ENCODE measurements at places on chromosomes 7 and 10. TPM values are rescaled to one million over a fixed set of nuclear protein-coding genes. Genes with fewer than 3 reads are reported as not detected.

Gene CBLL1
- total RNA-seq, result 33.3 TPM

DNA sequence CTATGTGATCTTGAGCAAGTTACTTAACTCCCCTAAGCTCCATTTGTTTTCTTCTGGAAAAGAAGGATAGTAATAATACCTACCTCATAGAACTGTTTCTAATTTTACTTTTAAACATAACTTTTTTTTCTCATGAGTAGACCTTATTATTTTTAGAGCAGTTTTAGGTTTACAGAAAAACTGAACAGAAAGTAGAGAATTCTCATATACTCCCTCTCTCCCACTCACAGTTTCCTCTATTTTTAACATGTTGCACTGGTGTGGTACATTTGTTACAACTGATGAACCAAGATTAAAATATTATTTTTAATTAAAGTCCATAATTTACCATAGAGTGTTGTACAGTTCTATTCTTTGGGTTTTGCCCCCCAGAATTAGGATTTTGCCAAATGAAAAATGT is 221.3 kb upstream of the CSTF2T start:
- no peak overlapping the region for H3K27ac ChIP-seq
- peaks cover 12% of the 10 kb centered on the region for H3K4me1 ChIP-seq
- DNase-seq, result no peak
- no peak overlapping the region for H3K4me3 ChIP-seq

Gene PPP1R17
- not detected for total RNA-seq

DNA sequence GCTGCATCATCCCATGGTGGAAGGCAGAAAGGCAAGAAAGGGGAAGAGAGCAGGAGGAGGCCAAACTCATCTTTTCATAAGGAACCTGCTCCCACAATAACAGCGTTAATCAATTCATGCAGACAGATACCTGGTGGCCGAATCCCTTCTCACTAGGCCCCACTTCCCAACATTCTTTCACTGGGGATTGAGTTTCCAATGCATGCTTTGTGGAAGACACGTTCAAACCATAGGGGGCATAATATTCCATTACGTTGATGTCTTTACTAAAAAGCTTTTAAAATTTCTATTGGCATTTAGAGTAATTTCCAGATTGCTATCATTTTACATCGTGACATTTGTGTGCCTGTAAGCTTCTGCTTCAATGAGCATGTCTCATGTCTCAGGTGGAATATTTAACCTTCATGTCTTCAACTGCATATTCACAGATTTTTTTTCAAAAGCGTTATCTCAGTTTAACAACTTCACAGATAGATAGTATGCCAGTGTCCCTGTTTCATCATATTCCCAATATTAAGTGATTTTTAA is 88.5 kb downstream of the LHFPL3 start:
- no peaks in the 10 kb centered on the region for H3K36me3 ChIP-seq
- DNase-seq, result no peak
- peaks cover 15% of the 10 kb centered on the region for H3K27me3 ChIP-seq
- no peak overlapping the region for H3K27ac ChIP-seq

DNA sequence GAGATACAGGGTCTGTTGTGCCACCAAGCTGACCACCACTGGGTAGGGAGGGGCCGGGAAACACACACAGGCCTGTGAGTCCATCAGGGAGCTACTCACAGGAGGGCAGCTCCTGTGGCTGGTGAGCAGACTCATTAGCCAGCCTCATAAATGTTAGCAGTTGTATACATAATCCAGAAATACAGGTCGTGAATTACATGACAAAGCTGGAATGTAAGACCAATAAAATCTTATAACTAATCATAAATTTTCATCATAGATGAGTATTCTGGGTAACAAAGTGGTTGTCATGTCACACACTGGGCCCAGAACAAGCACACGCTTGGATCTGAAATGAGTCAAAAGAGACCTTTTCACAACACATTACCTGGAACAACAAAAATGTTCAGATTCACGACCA is 642.6 kb upstream of the AUTS2 start:
- no peak overlapping the region for H3K4me3 ChIP-seq
- no peak for DNase-seq
- no peaks in the 10 kb centered on the region for H3K27me3 ChIP-seq
- no peaks in the 10 kb centered on the region for H3K4me1 ChIP-seq
- no peak overlapping the region for H3K27ac ChIP-seq
- H3K36me3 ChIP-seq, result no peaks in the 10 kb centered on the region

DNA sequence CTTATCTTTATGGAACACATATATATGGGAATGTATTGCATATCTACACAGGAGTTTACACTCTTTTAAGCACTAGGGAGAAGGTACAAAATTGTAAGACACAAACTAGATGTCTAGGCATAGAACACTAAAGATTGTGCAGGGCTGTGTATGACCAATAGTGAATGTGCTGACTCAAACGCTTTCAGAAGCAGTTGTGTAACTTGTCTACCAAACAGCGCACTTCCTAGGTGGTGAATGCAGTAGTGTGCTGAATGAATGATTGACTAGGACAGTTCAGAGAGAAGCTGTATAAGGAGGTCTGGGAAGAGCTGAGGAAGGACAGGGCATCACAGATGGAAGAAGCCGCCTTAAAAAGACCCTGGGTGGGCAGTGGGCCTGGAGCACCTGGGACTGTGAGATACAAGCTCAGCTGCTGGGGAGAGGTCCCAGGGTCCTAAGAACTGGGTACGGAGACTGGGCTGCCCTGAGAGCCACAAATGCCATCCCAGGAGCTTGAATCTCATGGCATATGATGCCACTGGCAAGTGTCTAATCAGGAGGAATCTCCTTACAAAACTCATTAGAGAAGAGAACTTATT is 14.2 kb downstream of the CLRN3 start:
- no peak overlapping the region for H3K4me3 ChIP-seq
- DNase-seq, result no peak
- H3K27me3 ChIP-seq, result no peaks in the 10 kb centered on the region
- no peaks in the 10 kb centered on the region for H3K36me3 ChIP-seq

DNA sequence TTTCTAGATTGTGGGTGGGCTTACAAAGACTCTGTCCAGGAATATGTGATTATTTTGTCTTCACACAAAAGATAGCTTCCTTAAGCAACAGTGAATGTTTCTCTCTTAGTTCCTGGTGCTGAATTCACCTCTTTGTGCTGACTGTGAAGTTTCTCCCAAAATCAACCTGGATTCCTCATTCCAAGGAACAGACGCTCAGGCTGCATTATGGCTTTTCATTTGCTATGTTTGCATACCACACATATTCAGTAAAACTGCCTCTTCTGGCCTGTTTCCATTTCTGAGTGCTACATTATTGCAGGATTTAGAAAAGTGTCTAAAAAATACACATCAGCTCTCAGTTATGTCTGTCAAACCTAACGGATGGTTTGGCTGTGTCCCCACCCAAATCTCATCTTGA is 21.5 kb downstream of the MACROH2A2 start:
- H3K4me3 ChIP-seq, result no peak overlapping the region
- H3K27me3 ChIP-seq, result peaks cover 30% of the 10 kb centered on the region
- no peak for DNase-seq
- H3K4me1 ChIP-seq, result peaks cover 4% of the 10 kb centered on the region

Gene GFRA1
- total RNA-seq, result 3.1 TPM
